D721Med (cell line): ENCODE measurements at places on chromosomes 13 and 19.

- no peak for DNase-seq
Measured at GRCh38 chr19:49347835-49348234, 12.6 kb downstream of the CD37 start.

- DNase-seq, result no peak
Measured at GRCh38 chr13:19089315-19089714, 92.3 kb downstream of the TUBA3C start.

- DNase-seq, result no peak
Measured at GRCh38 chr13:94325650-94326049, 153.8 kb downstream of the DCT start.

GRCh38 chr13:39565036-39565949, 37.7 kb downstream of the LHFPL6 start:
- DNase-seq, result no peak
